ENCODE measurements at places on chromosomes 4 and X.
A peak's percentile ranks its signal among the peaks of the same experiment; 100 is the strongest.

DNA sequence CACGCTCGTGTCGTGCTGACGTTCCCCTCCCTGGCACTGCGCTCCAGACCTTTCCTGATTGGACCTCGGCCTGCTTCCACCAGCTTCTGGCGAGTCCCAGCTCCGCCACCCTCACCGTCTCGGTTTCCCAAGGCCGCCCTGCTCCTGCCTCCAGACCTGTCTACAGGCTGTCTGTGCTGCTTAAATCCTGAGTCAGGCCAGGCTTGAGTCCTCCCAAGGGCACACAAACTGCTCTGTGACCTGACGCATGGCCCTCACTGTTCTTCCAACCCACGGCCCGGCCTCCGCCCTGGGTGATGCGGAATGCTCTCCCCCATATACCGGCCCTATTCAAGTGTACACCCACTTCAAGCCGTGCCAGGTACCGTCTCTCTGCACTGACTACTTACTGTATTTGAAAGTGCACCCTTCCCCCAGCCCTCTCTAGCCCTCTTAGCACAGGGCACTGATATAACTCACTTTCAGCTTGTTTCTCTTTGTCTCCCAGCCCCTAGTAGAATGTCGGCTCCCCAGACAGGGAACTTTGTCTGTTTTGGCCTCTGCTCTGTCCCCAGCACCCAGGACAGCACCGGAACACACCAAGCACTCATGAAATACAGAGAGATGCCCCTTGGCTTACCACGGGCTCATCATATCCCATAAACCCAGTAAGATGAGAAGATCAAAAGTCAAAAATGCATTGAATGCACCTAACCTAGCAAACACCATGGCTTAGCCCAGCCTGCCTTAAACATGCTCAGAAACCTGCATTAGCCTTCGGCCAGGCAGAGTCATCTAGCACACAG lies 63.1 kb upstream of the AFAP1 start:
- DNase-seq: no peak

DNA sequence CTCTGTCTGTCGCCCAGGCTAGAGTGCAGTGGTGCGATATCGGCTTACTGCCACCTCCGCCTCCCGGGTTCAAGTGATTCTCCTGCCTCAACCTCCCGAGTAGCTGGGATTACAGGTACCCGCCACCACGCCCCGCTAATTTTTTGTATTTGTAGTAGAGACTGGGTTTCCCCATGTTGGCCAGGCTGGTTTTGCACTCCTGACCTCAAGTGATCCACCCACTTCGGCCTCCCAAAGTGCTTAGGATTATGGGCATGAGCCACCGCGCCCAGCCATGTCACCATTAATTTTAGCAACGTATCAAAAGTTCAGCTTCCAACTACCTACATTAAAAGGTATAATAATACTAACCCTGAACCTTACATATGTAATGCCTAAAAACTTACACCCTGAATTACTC lies 940 bp upstream of the UTP3 start:
- no peak for DNase-seq

DNA sequence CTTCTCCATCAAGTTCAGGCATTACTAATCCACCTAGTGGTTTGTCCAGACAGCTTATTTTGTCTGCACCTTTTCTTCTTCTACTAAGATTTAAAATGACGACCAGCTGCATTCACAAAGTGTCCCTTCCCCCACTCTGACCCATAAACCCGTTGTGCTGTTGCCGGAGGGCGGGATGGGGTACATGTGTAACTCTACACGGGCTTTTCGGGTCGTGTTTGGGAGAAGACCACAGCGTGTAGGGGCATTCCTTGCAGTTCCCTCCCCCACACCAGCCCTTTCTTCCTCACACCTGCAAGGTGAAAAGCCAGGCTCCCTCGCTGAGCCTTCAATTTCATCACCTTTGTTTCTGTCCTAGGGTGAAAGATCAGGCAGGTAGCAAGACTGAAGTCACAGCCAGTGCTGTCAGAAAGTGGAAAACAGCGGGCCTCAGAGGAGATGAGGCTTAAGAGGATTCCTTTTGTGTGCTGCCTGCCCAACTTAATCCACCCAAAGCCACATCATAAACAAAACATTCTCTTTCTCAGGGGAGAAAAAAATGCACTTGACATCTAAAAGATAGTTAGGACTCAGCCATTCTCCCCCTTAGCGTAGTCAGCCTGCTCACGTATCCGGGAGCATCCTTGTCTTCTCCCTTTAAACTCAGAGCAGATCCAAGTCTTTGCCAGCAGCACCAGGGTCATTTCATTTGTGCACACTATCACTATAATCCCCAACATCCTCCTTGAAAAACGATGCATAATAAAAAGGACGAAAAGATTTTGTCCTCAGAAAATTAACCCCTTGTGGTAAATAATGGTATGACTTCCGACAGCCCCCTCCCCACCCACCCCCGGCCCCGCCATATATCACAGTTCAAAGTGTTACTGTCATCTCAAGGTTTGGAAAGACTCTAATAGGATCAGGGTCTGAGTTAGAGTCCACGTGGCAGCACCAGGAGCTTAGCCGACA lies 599.0 kb downstream of the RAB28 start:
- no peak for DNase-seq

DNA sequence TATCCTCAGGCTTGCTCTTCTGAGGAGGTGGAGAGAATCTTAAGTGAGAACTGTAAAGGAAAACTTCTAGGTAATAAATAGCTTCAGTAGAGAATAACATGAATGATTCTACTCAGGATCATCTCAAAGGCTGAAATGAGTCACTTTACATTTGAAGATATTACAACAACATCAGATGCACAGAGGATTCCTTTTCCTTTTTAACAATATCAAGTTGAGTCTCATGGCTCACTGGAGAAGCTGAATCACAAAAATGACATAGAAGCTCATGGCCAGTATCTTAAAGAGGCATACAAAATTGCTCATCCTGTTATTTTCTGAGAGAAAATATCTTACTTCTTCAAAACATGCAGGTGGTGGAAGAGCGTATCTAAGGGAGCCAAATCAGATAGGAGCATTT lies 72.5 kb upstream of the EMCN start:
- no peak for DNase-seq

DNA sequence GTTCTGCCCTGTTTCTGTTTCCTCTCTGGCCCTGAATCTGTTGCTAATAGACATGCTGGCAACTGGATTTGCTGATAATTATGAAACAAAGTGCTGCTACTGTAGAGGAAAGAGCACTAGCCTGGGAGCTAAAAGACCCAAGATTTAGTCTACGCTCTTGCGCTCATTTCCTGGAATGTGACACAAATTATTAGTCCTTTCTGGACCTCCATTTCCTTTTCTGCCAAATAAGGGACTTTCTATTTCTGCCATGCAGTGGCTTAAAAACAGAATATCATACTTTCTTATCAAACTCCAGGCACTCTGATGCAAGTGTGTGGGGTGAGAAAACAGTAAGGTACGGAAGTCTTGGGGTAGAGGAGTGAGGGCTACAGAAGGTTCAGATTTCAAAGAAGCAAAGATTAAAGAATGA lies 48.3 kb upstream of the GPR174 start:
- DNase-seq: no peak

GRCh38 chr4:176440698-176441097 lies 120.9 kb downstream of the SPCS3 start:
- DNase-seq: no peak

DNA sequence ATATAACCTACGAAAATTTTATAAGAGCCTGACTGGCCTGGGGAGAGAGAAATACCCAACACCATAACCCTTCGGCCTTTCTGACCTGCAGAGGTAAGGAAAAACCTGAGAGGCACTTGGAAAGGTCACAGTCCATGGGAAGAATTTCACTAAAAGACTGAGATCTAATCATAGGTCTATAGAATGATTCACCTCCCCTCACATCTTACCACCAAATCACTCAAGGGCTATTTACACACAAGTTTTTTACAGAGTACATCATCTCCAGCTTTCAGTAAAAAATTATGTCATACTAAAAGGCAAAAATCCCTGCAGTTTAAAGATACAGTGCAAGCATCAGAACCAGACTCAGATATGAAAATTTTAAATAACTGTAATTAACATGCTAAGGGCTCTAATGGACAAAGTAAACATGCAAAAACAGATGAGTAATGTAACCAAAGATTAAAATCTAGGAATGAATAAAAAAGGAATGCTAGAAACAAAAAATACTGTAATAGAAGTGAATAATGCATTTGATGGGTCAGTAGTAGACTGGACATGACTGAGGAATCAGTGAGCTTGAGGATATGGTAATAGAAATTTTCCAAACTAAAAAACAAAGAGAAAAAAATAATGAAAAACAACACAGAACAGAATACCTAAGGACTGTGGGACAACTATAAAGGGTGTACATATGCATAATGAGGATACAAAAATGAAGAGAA lies 32.1 kb upstream of the SLC16A2 start:
- DNase-seq: no peak

GRCh38 chr4:123505095-123506010 lies 108.8 kb downstream of the SPRY1 start:
- peak; percentile 13 for DNase-seq

DNA sequence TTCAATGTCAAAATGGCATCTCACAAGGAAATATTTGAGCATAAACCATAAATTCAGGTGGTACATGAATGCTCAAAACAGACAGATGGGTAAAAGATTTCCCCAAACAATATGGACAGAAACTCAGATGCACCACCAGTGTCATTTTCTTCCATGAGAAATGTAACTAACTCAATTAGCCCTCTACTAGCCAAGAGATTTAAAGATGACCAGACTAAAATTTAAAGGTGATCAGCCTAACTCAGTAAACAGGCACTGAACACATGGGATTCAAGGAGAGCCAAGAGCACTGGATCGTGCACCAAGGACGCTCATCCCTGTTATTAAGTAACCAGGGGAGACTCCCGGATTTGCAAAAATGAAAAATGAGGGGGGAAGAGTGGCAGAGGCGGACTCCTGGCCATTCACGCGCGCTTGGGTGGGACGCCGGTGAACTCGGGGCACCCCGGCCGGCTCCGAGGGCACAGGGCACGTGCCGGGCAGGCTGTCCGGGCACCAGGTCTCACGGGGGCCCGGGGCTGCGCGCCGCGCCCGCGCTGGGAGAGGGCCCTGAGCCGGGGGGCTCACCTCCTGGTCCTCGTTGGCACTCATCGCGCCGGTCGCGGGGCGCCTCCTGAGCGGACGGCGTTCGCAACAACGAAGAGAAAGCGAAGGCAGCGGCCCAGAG lies 490 bp downstream of the RWDD4 start:
- DNase-seq: peak; percentile 10

DNA sequence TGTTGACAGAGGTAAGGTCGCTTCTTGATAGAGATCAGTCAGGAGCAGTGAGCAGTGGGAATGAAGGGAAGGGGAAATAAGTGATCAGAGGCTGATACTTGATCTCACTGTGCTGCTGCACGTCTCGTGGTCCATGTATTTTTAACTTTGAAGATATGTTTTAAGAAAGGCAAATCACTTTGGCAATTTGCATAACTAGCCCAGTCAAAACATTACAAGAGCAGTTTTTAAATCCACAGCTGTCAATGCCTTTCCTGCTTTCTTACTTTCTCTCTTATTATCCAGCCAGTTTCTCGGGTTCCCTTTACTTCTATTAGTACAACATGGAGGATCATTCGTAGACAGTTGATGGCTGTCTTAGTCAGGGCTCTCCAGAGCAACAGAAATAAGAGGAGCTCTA lies 472.8 kb downstream of the TMA16 start:
- no peak for DNase-seq

- DNase-seq: no peak
Observed at GRCh38 chrX:145818186-145819113, 821 bp downstream of the SLITRK2 start.

DNA sequence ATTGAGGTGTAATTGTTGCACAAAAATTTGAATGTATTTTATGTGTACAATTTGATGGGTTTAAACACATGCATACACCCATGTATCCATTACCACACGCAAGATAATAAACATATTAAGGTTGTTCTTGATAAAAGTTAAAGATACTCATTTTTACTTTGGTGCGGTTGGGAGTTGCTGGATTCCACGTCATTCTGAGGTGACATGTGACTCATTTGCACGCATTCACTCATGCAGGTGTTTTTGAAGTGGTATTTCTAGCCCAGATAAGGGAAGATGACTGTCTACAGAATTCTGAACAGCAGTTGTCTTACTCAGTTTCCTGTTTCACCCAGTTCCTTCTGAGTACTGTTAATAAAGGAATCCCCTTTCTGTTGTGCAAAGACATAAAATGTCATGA lies 142.0 kb downstream of the RTL3 start:
- no peak for DNase-seq

GRCh38 chr4:140856621-140857062 lies 100.5 kb upstream of the TBC1D9 start:
- DNase-seq: peak; percentile 72

DNA sequence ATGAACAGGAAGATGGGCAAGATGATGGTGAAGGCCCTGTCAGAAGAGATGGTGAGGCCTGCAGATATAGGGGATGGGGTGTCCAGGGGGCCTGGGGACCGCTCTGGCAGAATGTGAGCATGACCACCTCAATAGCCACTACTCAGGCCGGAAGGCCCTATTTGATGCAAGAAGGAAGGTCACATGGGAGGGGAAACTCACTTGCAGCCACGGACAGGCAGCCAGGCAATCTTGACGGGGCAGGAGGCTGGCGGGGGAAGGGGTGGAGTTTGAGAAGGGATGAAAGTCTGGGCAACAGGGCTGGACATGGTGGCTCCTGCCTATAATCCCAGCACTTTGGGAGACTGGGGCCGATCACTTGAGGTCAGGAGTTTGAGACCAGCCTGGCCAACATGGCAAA lies 8.8 kb downstream of the SASH3 start:
- no peak for DNase-seq

- no peak for DNase-seq
Observed at GRCh38 chr4:3654036-3654807, 112.0 kb upstream of the ADRA2C start.

GRCh38 chr4:3833326-3833989 lies 67.3 kb downstream of the ADRA2C start:
- DNase-seq: no peak
